ENCODE measurements at places on chromosomes 1 and 21.

DNA sequence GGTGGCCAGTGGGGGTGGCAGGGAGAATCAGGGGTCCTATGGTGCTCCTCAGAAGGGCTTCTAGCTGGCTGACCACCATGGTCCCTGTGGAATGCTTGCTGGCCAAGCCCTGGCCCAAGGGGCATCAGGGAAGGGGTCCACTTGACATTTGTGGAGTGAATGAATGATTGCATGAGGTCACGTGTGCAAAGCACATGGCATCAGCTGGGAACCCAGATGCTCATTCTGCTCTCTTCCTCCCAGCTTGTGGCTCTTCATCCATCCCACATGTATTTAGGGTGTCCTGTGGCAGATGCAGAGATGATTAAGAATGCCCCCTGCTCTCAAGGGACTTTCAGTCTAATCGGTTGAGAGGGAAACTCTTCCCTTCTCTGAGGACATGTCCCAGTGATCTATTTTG, 27.1 kb upstream of the PADI4 start:
- H3K36me3 ChIP-seq: no peaks in the 10 kb centered on the region
- DNase-seq: no peak
- H3K27ac ChIP-seq: no peak overlapping the region
- no peaks in the 10 kb centered on the region for H3K4me1 ChIP-seq

DNA sequence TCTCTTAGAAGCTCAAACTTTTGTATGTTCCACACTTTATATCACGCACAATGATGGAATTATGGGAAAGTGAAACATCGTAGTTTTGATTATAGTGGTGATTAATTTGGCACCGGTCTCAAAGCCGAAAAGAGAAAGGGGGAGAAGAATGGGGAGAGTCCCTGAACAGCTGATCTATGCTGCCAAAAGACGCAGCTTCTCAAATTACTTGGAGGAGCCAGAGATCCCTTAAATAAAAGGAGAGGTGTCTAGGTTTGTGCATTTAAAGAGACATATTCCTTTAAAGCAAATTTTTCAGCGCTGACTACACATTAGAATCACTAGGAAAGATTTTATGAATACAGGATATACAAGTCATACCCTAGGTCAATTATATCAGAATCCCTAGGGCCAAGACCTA, 599.6 kb upstream of the ADAMTS5 start:
- H3K27me3 ChIP-seq: no peaks in the 10 kb centered on the region
- H3K36me3 ChIP-seq: no peaks in the 10 kb centered on the region
- no peak overlapping the region for H3K27ac ChIP-seq
- H3K4me3 ChIP-seq: no peak overlapping the region

DNA sequence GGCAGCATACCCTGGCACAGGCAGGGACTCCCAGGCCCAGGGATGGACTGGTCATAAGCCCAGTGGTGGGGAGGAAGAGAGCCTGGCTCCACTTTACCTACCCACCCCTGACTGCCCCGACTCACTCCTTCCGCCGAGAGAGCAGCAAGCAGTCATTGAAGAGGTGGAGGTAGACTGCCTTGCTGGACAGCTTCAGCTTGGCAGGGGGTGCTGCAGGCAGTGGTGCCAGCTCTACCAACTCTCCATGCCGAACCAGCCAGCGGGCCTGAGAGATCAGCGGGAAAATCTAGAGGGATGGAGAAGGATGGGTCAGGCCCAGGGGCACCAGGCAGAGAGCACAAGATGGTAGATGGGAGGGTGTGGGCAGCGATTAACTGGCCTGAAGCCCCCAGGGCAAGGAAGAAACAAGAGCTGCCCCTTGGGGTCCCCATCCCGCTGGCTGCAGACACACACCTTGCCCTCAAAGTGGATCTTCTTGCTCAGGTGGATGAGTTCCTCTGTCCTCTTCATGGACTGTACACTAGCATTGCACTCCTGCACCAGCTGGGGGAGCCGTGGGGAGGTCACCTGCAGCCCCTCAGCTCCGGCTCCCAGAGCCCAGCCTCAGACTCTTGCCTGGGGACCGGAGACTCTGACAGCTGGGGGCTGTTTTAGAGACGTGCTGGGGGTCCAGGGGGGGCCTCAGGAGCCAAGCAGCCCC, 7.7 kb downstream of the ARHGEF19 start:
- H3K36me3 ChIP-seq: peaks cover 10% of the 10 kb centered on the region
- no peak overlapping the region for H3K27ac ChIP-seq
- H3K4me1 ChIP-seq: no peaks in the 10 kb centered on the region
- peak overlapping the region; percentile 47 for H3K4me3 ChIP-seq

DNA sequence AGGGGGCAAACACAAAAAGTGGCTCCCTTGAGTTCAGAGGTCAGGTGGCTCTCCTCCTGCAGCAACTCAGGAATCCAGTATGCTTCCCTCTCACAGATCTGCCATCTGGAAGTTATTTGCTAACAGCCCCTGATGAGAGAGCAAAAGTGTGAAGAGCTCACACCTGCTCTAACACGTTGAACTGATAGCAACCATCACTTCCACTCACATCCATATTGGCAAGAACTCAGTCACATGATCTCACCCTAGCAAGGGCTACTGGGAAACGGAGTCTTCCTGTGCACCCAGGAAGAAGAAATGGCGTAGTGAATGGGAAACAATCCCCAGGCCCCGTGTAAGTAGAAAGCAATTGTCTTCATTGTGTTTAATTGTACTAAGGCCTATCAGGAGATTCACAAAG, 20.7 kb upstream of the SLC45A1 start:
- no peak overlapping the region for H3K4me3 ChIP-seq
- DNase-seq: no peak
- H3K36me3 ChIP-seq: no peaks in the 10 kb centered on the region
- no peaks in the 10 kb centered on the region for H3K4me1 ChIP-seq
- H3K27me3 ChIP-seq: no peaks in the 10 kb centered on the region
- H3K27ac ChIP-seq: no peak overlapping the region

- H3K4me3 ChIP-seq: no peak overlapping the region
- no peak overlapping the region for H3K27ac ChIP-seq
- H3K27me3 ChIP-seq: peaks cover 48% of the 10 kb centered on the region
- no peak for DNase-seq
- no peaks in the 10 kb centered on the region for H3K4me1 ChIP-seq
Measured at GRCh38 chr1:111987502-111987901, 2.0 kb downstream of the KCND3 start.

DNA sequence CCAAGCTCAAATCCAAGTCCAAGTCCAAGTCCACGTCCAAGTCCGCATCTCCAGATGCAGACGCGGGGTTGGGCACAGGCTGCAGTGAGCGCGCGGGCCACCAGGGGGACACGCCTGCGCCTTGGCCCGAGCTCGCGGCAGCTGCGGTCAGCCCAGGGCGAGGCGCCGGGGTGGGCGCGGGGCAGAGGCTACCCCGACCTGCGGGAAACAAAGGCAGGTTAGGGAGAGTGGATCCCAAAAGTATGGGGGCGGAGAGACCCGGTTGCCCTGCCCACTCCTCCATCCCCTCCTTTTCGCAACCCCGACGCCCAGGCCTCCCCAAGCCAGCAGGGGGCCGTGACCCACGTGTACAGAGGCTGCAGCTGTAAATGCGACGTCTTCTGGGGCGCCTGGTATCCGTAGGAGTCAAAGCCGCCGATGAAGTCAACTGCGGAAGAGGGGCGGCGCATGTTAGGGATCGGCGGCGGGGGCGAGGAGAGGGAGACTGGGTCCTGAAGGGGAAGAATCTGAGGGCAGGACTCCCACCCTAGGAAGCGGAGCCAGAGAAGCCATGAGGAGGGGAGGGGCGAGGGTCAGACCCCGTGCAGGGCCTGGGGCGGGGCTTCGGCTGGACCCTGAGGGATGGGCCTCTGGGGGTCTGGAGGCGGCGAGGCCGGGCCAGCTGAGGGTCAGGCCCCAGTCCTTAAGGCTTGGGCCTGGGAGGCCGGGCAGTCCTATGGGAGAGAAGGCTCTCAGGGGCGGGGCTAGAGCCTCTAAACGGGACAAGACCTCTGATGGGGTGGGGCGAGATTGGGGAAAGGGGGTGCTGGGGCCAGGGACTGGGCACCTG, 58.0 kb downstream of the NKAIN1 start:
- no peaks in the 10 kb centered on the region for H3K36me3 ChIP-seq
- H3K27ac ChIP-seq: no peak overlapping the region
- no peaks in the 10 kb centered on the region for H3K4me1 ChIP-seq

DNA sequence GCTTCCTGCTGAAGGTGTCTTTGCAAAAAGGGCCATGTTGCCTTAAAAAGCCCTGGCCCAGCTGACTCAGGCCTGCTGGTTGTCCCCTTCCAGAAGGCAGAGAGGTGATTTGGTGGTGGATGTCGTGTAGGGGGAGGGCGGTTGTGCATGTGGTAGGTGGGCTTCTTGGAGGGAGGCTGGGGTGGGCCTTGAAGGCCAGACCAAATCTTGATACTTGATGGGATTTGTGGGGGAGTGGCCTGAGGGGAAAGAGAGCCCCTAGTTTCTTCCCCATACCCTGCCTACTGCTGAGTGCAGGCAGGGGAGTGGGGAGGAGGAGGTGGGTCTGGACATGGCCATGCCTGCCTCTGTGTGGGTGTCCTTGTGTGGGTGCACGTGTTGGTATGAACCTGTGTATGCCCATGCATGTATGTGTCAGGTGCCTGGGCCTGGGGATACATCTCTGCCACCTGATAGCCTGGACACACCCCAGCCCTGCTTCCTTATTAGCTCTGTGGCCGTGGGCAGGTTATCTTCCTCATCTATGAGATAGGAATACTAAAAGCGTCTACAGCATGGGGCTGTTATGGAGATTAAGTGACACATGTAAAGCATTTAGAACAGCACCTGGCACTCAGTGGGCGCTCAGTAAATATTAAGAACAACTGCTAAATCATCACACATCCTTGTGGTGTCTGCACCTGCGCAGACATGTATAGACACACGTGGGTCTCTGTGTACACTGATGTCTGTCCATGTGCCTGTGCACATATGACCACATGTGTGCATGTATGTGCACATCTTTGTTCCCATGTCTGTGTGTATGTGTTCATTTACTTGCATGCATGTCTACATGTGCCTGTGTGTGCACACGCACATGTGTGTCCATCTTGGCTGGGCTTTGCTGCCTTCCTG, 17.0 kb downstream of the FAM151A start:
- H3K4me1 ChIP-seq: peaks cover 5% of the 10 kb centered on the region
- H3K27ac ChIP-seq: no peak overlapping the region
- no peaks in the 10 kb centered on the region for H3K36me3 ChIP-seq
- no peak for DNase-seq

- no peak overlapping the region for H3K27ac ChIP-seq
- no peaks in the 10 kb centered on the region for H3K4me1 ChIP-seq
- no peak overlapping the region for H3K4me3 ChIP-seq
- H3K36me3 ChIP-seq: no peaks in the 10 kb centered on the region
- no peak for DNase-seq
- peaks cover 2% of the 10 kb centered on the region for H3K27me3 ChIP-seq
Measured at GRCh38 chr1:228178737-228179684, 13.4 kb downstream of the IBA57 start.

GRCh38 chr1:188499690-188500089, 1670.9 kb downstream of the PLA2G4A start:
- no peak overlapping the region for H3K4me3 ChIP-seq
- no peaks in the 10 kb centered on the region for H3K36me3 ChIP-seq
- no peak overlapping the region for H3K27ac ChIP-seq
- H3K4me1 ChIP-seq: no peaks in the 10 kb centered on the region

DNA sequence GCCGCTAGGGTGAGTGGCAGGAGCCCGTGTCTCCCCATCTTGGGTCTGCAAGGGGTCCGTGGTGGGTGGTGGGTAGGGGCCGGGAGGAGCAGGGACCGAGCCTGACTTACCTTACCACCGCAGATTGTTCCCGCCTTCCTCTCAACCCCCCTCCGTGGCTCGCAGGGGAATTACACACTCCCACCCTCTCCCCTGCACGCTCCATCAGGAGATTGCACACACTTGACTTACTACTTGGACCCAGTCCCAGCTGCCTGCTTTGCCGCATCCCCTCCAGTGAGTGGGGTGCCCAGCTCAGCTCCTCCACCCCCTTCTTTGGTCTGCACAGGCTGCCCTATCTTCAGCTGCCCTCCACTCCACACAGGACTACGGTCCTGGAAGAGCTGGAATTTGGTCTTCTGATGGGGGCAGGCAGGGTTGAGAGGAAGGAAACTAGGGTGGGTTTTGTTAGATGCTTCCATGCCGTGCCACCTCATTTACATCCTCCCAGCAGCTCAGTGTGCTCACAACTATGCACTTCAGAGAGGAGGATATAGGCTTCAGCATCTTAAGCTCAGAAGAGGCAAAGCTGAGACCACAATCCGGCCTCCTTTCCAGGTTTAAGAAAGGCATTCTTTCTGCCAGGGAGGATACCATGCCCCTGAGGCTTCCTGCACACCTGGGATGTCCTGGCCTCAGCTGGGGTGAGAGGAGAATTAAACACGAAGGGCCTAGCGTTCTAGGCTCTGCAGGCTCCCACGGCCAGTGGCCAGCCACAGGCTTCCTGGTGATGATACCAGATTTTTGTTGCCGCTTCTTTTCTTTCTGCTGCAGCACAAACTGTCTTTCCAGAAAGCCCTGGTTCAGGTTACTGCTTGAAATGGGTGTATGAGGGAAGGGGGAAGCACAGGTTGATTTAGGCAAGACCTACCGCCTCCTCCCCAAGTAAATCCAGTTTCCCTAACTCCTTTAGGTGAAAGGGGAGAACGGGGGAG, 2.3 kb downstream of the KCNC4 start:
- peaks cover 54% of the 10 kb centered on the region for H3K4me1 ChIP-seq
- peak overlapping the region; percentile 81 for H3K4me3 ChIP-seq
- H3K36me3 ChIP-seq: peaks cover 3% of the 10 kb centered on the region
- peak overlapping the region; percentile 58 for H3K27ac ChIP-seq

- DNase-seq: no peak
- H3K27me3 ChIP-seq: no peaks in the 10 kb centered on the region
- H3K4me3 ChIP-seq: no peak overlapping the region
- no peak overlapping the region for H3K27ac ChIP-seq
Measured at GRCh38 chr1:246897302-246897701, 34.4 kb downstream of the AHCTF1 start.

DNA sequence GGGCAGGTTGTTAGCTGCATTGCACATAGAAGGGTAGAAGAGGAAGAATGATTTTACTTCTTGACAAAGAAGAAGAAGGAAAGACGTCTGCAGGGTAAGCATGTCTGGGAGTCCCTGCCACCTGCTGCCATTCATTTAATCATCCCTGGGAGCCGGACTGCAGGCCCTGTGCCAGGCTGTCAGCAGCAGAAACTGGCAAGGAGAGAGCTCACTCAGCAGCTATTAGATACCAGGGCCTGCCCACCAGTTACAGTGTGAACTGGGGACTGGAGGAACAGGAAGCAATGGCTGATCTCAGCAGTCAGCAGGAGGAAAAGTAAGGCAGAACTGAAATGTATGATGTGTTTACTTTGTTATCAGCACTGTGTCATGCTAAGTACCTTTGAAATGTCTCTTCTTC, 75.7 kb upstream of the C1orf87 start:
- no peaks in the 10 kb centered on the region for H3K36me3 ChIP-seq
